ENCODE measurements at places on chromosomes 5 and 9.

- DNase-seq, result no peak
These were observed 85.1 kb downstream of the GIN1 start for GRCh38 chr5:103034662-103035392.

GRCh38 chr9:95732802-95733688 is 142.4 kb upstream of the ERCC6L2 start:
- no peak for DNase-seq

DNA sequence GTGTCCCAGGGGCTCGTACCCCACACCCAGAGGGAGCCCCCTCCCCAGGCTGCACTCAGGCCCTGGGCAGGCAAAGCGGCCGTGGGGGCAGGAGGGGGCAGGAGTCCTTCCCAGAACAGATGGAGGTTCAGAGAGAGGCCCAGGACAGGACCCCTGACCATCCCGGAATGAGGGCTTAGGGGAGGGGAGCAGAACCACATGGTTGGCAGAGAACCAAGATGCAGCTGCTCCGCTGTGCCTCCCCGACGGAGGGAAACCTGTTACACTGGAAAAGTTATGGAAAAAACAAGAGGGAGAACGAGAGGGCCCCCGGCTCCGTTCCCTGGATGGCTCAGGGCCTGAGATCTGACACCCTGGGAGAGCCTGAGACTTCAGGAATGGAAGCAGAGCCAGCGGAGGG is 22.7 kb downstream of the SLC12A7 start:
- DNase-seq, result no peak

- peak; percentile 64 for DNase-seq
These were observed at the start of gene PCDHAC2 for GRCh38 chr5:140966293-140967225. PCDHAC2 (plus strand) TSS chr5:140966476; CDS start chr5:140966767, 291 bp downstream.

DNA sequence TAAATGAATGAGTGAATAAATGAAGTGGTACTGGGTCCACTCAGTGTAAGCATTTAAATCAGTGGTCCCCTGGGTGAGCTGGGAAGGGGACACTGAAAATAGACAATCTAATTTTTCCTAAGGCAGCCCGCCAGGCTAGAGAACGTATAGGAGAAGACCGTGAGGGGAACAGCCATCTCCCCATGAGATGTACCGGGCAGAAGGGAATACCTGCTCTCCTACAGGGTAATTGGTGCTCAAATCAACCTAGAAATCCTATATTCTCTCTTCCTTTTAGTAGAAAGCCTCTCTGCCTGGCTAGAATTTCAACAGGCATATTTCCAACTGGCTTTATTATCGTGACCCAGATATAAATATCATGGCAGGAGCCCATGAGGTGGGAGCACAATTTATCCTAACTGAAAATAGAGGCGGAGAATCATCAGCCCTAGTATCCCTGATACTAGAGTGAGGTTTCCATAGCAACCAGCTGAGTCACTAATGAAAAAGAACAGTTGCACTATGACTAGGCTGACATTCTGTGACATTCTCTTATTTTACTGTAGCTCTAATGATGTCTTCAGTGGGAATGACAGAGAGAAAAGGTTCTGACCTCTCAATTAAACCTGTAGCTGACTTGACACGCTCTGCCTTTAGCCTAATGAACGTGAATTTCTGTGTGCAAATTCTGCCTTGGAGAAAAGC is 96.5 kb upstream of the CAST start:
- no peak for DNase-seq

- DNase-seq, result no peak
These were observed 56.5 kb downstream of the GPR107 start for GRCh38 chr9:130110166-130110565.

- DNase-seq, result peak; percentile 13
These were observed 95.5 kb downstream of the CAMSAP1 start for GRCh38 chr9:135811801-135812200.

GRCh38 chr9:29449306-29449705 is 1876.0 kb upstream of the C9orf72 start:
- DNase-seq, result no peak

GRCh38 chr9:83620841-83621636 is 1.9 kb upstream of the IDNK start:
- DNase-seq, result peak; percentile 53

DNA sequence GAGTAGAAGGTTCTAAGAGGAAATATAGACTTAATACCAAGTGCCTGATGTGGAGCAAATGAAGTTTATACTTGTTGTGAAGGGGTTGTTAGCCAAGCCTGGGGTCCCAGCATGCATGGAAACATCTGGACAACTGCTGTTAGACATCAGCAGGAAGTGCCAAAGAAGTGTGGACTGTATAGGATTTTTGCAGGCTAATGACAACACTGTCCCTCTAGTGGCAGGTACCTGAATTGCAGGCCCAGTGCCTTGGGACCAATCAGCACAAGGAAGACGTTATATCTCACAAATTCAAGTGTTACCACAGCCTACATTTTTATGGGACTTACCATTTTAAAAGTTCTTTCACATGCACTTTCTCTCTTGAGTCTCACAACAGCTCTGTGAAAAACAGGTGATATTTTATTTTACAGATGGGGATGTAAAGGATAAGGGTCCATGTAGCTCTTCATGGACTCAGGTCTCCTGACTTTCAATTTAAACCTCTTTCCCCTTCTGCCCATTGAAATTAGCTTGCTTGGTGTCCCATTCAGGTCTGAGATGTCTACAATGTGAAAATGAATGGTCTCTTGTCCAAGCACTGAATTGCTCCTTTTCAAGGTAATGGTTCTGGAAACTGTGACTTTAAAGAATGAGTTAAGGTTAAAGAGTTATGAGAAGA is 89.0 kb upstream of the MAP1B start:
- no peak for DNase-seq
